ENCODE measurements at places on chromosomes 12 and 14. TPM values are rescaled to one million over a fixed set of nuclear protein-coding genes. Genes with fewer than 3 reads are reported as not detected.

Gene ABHD12B
- total RNA-seq, result not detected

Gene METAP2
- total RNA-seq, result 69.9 TPM

Gene KCNK13
- total RNA-seq, result not detected

Gene GXYLT1
- 9.4 TPM for total RNA-seq
